ENCODE measurements at places on chromosomes 2 and 18.

- DNase-seq: peak; percentile 71
Observed at GRCh38 chr2:110984694-110985490, 135.8 kb upstream of the BCL2L11 start.

DNA sequence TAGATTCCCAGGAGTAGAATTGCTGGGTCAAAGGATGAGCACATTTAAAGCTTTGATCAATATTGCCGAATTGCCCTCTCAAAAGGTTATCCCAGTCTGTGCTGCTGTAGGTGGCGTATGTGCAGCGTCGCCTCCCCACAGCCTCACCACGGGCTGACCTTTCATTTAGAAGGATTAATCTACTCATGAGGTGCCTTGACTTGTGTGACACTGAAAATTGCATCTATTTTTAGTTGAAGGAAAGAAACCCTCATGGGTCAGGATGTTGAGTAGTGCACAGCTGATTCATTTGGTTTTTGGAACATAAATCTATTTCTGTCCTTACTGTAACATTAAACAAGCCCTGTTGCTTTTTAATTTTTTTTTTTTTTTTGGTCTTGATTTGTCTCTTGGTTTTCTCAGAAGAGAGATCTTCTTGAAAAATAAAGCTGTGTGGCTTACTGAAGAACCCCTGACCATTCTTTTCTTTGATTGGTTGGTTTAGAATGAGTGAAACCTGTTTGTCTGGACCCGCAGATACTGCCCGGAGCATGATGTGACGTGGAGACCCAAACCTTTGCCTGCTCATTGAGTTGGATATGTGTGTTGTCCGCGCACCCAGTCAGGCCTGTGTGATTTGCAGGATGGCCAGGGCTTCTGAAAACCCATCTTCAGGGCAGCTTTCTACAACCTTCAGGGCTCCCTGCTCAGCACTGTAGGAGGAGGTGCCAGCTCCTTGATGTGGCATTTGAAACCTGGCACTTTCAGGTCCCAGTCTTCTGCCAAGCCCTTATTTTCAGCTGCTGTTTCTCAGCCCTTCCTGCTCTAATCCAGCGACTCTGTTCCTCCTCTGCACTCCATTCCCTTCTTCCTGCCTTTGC is 61.0 kb downstream of the LPIN1 start:
- DNase-seq: no peak

- DNase-seq: no peak
Observed at GRCh38 chr2:50364511-50364910, 667.4 kb downstream of the NRXN1 start.

- no peak for DNase-seq
Observed at GRCh38 chr2:33134791-33135560, 188.2 kb downstream of the LTBP1 start.

All from large intestine (tissue), 12 donors.